ENCODE measurements at places on chromosomes 5 and 9. TPM values are rescaled to one million over a fixed set of nuclear protein-coding genes. Genes with fewer than 3 reads are reported as not detected.

GLDC gene
- total RNA-seq = under 0.01 TPM

PCDHGC4 gene
- 3.7 TPM for total RNA-seq

SEC61B gene
- 41.2 TPM for total RNA-seq

EFCAB9 gene
- not detected for total RNA-seq

CDH6 gene
- total RNA-seq = 5.7 TPM

PPP2CA gene
- total RNA-seq = 47.0 TPM

SOX30 gene
- total RNA-seq = not detected

MYO10 gene
- 27.1 TPM for total RNA-seq
